ENCODE measurements at places on chromosomes 16 and 17.

DNA sequence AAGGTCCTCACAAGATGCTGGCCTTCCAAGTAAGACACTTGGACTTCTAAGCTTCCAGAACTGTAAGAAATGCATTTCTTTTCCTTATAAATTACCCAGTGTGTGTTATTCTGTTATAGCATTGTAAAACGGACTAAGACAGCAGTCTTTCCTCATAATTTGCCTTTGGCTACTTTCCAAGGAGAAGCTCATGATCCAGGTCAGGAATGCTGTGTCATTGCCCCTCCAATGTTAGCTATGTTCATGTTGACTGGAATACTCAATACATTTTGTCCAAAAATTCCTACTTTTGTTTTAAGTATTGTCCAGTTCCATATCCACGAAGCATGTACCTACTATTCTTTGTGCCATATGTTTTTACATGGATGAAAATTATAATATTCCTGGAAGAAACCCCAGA lies 234.6 kb downstream of the HS3ST3A1 start:
- no peaks in the 10 kb centered on the region for H3K36me3 ChIP-seq
- H3K4me3 ChIP-seq: no peak overlapping the region
- H3K4me1 ChIP-seq: no peaks in the 10 kb centered on the region
- no peak overlapping the region for H3K27ac ChIP-seq
- no peak for DNase-seq

DNA sequence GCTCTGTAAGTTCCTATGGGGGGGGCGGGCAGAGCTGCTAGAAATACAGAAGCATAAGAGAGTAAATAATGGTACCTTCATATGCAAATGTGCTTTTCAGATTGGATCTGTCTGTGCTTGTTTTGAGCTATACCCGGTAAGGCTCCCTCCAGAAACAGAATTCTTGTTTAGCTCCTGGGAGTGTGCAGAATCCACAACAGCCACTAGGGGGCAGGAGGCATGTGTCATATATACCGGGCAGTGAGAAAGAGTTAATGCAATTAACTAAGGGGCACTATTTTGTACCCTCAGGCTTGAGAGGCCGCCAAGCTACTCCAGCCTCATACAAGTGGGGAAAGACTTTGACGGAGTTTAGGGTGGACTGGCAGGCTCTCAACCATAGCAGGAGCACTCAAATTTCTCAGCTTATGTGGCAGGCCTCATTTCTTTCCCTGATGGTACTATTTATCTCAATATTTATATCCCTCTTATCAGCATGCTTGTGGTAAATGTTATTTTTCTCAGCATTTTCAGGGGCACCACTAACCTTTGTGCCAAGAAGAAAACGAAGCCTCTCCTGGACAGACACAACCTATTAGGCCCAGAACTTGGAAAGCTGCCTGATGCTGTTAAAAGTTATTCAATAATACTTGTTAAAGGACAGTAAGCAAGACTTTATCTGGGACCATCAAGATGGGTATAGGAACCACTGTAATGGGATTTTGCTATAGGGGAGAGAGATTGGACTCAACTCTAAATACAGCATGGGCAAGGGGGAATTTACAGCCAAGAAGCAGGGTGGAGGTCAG lies 10.7 kb upstream of the CENPV start:
- no peaks in the 10 kb centered on the region for H3K36me3 ChIP-seq
- no peak overlapping the region for H3K27ac ChIP-seq

DNA sequence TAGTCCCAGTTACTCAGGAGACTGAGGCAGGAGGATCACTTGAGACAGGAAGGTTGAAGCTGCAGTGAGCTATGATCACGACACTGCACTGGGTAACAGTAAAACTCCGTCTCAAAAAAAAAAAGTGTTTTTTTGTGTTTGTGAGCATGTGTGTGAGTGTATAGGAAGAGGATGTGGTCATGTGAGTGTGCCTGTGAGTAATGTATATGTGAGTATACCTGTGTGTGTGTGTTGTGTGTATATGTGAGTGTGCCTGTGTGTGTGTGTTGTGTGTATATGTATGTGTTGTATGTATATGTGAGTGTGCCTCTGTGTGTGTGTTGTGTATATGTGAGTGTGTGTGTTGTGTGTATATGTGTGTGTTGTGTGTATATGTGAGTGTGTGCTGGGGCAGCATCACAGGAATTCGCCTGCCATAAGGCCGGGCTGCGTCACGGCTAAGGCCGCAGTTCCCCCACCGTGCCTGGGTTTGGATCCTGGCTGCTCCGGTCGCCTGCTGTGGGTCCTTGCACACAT lies 21.4 kb upstream of the NPTX1 start:
- no peak for DNase-seq
- no peaks in the 10 kb centered on the region for H3K27me3 ChIP-seq
- no peaks in the 10 kb centered on the region for H3K4me1 ChIP-seq

- no peaks in the 10 kb centered on the region for H3K27me3 ChIP-seq
- no peaks in the 10 kb centered on the region for H3K4me1 ChIP-seq
- DNase-seq: no peak
- H3K27ac ChIP-seq: no peak overlapping the region
These were observed 7.5 kb upstream of the HEATR3 start for GRCh38 chr16:50058091-50058771.

DNA sequence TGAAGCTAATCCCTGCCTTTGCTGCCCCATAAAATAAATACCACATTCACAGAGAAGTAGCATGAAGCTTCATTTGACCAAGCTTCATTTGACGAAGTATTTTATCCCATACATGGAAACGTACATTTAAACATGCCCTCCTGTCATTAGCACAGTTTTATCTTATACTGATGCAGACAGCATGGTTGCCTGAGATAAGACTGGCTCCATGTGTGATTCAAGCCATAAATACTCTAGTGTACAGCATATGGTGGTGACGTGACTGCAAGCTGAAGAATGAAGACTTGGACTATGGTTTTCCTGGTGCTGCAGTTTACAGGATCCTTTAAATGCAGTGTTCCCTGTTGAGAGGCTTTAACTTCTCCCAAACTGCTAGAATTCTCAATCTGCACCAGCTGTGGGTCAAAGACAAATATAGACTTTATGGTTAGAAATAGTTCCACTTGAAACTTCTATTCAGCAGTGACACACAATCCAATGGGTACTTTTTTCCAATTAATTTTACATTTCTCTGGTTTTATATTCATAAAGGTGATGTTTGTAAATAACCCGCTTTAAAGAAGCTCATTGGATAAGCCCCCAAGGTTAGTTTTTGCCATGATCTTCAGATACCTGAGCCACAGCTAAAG lies 64.9 kb downstream of the CYB561 start:
- H3K27me3 ChIP-seq: no peaks in the 10 kb centered on the region
- H3K4me1 ChIP-seq: no peaks in the 10 kb centered on the region
- H3K36me3 ChIP-seq: no peaks in the 10 kb centered on the region
- DNase-seq: no peak
- H3K4me3 ChIP-seq: no peak overlapping the region

- DNase-seq: no peak
- H3K36me3 ChIP-seq: no peaks in the 10 kb centered on the region
- no peak overlapping the region for H3K27ac ChIP-seq
- H3K4me3 ChIP-seq: no peak overlapping the region
- H3K27me3 ChIP-seq: no peaks in the 10 kb centered on the region
These were observed 51.5 kb upstream of the FASN start for GRCh38 chr17:82149401-82150099.

DNA sequence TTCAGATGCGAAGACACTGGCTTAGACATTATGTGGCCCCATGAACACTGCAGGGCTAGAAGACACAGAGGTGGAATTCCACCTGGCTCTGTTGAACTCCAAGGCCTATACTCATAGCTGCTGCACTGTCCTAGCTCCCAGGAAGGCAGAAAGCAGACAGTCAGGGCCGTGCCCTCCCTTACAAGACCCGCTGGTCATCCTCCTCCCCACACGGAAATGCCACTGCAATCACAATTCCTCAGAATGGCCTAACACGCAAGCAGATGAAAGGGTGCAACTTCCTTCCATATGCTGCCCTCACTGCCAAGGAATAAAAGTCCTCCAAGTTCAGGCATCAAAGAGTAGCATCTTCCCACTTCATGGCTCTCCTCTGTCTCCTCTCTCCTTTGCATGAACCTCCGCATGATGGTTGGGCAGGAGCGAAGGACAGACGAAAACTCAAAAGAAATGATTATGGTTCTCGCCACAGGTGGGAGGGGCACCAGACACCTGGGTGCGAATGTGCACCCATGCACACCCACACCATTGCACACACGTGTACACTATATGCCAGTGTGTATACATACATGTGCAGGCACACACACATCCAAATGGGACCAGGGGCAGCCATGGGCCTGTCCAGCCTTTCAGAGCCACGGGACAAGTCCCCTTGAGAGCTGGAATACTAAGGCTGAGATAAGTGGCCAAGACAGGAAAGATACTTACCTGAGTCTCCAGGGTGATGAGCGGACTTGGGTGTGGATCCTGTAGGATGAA lies 113.3 kb downstream of the XYLT1 start:
- no peak for DNase-seq
- H3K4me3 ChIP-seq: no peak overlapping the region
- H3K27me3 ChIP-seq: no peaks in the 10 kb centered on the region
- no peaks in the 10 kb centered on the region for H3K36me3 ChIP-seq
- no peak overlapping the region for H3K27ac ChIP-seq

GRCh38 chr16:85178596-85178995 lies 66.3 kb upstream of the CIBAR2 start:
- H3K36me3 ChIP-seq: no peaks in the 10 kb centered on the region
- H3K27me3 ChIP-seq: no peaks in the 10 kb centered on the region
- no peak for DNase-seq

DNA sequence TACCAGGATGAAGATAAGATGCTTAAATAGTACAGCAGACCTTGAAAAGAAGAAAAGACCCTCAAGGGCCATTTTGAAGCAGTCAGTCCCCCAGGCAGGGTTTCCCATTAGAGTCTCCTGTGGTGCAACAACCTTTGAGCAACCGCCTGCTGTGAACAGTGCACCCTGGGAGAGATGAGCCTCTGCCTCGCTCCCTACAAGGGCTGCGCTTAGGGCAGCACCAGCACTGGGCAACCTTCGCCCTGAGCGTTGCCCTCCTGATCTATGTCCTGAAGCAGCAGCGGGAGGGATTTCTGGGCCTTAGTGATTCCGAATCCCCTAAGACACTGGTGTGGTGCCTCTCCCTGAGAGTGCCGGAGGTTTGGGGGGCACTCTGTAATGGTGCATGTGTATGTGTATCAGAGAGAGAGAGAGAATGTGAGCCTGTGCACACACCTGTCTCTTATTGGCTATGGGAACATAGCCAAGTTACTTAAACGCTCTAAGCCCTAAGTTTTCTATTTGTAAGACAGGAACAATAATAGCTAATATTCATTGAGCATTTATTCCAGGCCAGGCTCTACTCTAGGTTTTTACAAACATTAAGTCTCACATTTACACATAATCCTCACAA lies 25.2 kb upstream of the ABCC12 start:
- no peak for DNase-seq
- H3K27me3 ChIP-seq: no peaks in the 10 kb centered on the region
- H3K36me3 ChIP-seq: no peaks in the 10 kb centered on the region
- H3K4me1 ChIP-seq: no peaks in the 10 kb centered on the region
- H3K27ac ChIP-seq: no peak overlapping the region
- H3K4me3 ChIP-seq: no peak overlapping the region

- H3K36me3 ChIP-seq: peaks cover 8% of the 10 kb centered on the region
- no peak overlapping the region for H3K27ac ChIP-seq
- peak overlapping the region; percentile 86 for H3K4me3 ChIP-seq
- no peaks in the 10 kb centered on the region for H3K4me1 ChIP-seq
These were observed 1.1 kb downstream of the CCP110 start for GRCh38 chr16:19524616-19525384.

- H3K4me3 ChIP-seq: no peak overlapping the region
- no peaks in the 10 kb centered on the region for H3K36me3 ChIP-seq
- H3K4me1 ChIP-seq: no peaks in the 10 kb centered on the region
- no peak for DNase-seq
- no peaks in the 10 kb centered on the region for H3K27me3 ChIP-seq
These were observed 318.9 kb downstream of the SNX29 start for GRCh38 chr16:12295395-12295794.

- no peaks in the 10 kb centered on the region for H3K36me3 ChIP-seq
- H3K27me3 ChIP-seq: no peaks in the 10 kb centered on the region
- H3K4me3 ChIP-seq: no peak overlapping the region
- no peaks in the 10 kb centered on the region for H3K4me1 ChIP-seq
- DNase-seq: no peak
These were observed 122.3 kb downstream of the MRTFB start for GRCh38 chr16:14193316-14193871.

DNA sequence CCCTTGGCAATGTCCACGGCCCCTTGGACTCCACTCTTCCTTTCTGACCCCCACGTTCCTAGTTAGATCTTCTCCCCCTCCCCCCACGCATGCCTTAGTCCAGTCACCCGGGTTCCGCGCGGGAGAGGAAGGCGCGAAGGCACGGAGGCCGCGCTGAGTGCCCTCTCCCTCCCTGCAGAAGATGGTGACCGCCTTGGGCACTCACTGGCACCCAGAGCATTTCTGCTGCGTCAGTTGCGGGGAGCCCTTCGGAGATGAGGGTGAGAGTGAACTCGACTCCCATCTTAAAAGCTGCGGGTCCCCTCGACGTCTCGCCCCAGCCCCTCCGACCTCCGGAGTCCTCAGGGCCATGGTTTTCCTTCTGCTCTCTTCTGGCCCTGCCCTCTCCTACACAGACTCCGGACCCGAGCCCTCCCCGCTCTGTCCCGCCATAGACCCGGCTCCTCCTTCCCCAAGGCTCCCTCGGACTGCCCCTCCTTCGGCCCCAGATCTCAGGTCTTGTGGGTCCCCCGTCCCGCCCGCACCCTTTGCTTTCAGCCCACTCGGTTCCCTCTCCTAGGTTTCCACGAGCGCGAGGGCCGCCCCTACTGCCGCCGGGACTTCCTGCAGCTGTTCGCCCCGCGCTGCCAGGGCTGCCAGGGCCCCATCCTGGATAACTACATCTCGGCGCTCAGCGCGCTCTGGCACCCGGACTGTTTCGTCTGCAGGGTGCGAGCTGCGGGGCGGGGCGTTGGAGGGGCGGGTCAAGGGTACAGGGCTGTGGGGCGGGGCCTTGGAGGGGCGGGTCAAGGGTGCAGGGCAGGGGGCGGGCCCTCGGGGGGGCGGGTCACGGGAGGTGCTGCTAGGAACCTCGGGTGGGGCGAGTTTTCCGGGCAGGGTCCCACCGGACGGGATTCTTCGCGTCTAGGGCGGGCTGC lies 4.6 kb downstream of the TGFB1I1 start:
- peak overlapping the region; percentile 44 for H3K4me3 ChIP-seq
- peak overlapping the region; percentile 95 for H3K27ac ChIP-seq
- no peaks in the 10 kb centered on the region for H3K36me3 ChIP-seq
- peak; percentile 97 for DNase-seq

GRCh38 chr16:11973070-11973469 lies 3.5 kb upstream of the SNX29 start:
- peaks cover 13% of the 10 kb centered on the region for H3K4me1 ChIP-seq
- H3K27me3 ChIP-seq: no peaks in the 10 kb centered on the region
